ENCODE measurements at places on chromosomes 4 and X.

GRCh38 chr4:11106190-11106589 is 322.5 kb downstream of the HS3ST1 start:
- DNase-seq: no peak

GRCh38 chr4:153265306-153266047 is 61.2 kb downstream of the TRIM2 start:
- no peak for DNase-seq

DNA sequence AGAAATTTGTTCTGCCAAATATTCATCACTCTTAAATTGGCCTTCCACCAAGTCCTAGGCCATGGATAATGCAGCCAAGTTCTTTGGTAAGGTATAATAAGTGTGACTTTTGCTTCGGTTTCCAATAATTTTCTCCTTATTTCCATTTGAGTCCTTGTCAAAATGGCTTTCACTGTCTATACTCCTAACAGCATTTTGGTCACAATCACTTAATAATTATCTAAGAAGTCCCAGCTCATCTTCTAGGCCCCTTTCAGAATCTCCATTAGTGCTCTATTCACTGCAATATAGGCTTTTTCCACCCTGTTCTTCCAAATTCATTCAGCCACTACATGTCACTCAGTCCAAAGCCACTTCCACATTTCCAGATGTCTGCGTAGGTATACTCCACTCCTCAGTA is 51.0 kb upstream of the SPIN4 start:
- no peak for DNase-seq

DNA sequence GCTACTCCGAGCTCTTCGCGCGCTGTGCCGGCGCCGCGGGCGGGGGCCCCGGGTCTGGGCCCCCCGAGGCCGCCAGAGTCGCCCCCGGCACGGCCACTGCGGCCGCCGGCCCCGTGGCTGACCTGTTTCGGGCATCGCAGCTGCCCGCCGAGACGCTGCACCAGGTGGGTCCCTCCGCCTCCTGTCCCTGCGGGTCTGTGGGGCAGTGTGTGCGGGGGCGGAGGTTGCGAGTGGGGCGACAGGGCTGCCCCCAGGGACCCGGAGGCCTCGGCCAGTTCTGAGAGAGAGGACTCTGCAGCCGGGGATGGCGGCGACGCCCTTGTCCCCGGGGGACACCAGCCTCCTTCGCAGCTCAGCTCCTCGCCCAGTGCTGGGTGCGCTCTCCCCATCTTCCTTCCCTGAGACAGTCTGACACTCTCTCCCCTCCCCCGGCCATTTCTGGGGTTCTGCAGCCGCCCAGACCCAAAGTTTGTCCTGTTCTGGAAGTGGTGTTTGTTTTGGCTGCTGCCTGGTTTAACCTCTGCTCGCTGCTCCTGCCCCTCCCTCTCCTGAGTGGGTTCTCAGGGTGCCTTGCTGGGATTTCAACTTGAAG is 609 bp downstream of the REPS2 start:
- DNase-seq: no peak

GRCh38 chr4:37320513-37321235 is 76.1 kb downstream of the NWD2 start:
- no peak for DNase-seq

DNA sequence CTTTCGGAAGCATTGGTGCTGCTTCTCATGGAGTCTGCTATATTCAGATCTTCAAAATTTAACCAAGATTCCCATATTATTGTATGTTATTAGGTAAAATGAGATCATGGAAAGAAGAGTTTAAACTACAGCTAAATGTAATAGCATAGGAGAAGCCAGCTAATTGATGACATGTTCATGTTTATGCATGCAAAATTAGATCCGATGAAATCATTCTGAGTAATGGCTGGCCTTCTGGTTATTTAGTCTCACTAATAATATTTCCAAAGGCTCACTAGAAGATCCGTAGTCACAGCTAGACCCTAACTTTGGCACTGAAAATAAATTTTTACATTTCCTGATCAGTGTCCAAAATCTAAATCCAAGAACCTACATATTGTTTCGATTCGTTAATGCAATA is 19.8 kb upstream of the PHKA2 start:
- DNase-seq: no peak

- DNase-seq: no peak
Observed at GRCh38 chr4:7770224-7771050, 169.2 kb downstream of the AFAP1 start.

DNA sequence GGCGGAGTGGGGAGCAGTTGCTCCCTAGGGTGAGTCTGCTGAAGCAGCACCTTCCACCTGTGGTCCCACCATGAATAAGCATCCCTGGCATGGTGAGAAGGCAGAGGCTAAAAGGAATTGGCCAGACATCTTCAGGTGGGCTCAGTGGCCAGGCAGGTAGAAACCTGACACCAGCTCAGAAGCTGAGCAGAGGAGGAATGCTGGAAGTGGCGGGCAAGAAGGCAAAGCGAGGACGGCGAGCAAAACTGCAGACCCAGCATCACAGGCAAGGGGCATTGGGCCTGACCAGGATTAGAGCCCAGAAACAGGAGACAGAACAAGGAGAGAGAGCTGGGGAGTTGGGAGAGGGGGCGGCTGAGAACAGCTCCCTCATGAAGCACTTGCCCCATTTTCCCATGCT is 25.3 kb downstream of the TSC22D3 start:
- no peak for DNase-seq

GRCh38 chrX:107542500-107542899 is 85.8 kb upstream of the PRPS1 start:
- no peak for DNase-seq

DNA sequence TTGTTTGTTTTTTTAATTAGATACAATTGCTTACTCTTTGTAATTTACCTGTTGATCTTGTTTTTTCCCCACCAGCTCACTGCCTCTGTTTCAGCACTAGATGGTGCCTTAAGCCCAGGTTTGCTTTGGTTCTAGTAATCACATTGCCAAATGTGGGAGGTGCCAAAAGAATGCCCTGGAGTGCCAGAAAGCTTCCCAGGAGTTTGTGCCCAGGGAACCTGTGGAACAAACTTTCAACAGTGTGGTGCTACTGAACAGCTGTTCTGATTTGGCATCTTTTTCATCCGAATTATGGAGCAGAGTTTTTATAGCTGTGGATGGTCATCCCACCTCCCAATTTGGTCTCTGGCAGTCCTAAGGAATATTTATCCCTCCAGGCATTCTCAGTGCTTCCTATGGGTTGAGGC is 1000.7 kb downstream of the STIM2 start:
- no peak for DNase-seq

DNA sequence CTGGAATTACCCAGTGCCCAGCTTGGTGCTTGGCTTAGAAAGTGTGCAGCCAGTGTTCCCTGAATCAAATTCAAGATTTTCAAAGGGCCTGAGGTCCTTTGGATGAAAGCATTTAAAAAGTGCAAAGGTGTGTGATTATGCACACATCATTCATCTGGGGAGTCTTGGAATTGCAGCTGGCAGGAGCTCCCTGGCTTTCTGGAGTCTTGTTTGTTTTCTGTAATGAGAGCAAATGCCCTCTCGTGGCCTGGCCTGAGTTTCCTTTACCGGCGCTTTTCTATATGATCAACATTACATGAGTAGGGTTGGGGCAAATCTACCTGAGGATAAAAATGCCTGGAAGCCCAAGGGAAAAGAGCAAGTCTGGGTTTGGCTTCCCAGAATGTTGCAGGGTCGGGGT is 24.6 kb upstream of the SORCS2 start:
- no peak for DNase-seq

GRCh38 chr4:12403175-12403574 is 974.5 kb upstream of the HS3ST1 start:
- no peak for DNase-seq

DNA sequence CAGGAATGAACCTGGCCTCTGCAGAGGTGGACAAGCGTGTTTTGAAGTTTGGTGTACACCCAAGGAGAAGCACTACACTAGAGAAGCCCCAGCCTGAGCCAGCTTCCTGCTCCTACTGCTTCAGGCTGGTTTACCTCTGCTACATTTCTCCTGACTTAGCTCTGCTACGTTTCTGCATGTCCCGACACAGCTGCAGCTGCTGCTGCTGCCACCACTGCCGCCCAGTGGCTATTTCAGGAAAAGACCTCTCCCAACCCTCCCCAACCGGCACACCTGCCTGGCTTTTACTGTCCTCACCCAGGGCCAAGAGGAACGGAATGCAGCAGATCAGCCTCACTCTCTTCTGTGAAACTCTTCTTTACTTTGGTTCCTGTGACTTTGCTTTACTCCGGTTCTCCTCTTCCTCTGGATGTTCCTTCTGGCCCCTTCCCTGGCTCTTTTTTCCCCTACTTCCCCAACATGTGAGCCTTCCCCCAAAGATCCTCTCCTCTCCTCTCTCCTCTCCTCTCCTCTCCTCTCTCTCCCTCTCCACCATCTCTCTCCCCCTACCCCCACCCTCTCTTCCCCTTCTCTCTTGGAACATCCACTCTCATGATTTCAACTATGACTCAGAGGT is 3.1 kb upstream of the P2RY4 start:
- no peak for DNase-seq

- no peak for DNase-seq
Observed at GRCh38 chr4:185651851-185652250, 116.5 kb upstream of the PDLIM3 start.

DNA sequence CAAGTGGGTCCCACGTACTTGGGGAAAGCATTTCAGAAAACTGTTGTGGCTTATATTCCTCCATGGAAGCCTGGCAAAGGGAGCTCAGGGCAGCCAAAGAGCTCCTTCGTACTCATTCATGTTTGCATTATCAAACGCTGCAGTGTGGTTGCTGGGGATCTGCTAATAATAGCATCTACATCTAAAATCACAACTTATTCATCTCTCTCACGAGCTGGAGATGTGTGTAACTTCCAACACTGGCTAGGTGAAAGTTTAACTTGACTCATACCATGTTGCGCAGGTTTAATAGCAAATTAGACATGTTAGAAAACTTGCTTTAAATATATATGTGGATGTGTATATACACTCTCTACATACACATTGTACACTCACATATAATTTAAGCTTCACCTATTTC is 415.1 kb downstream of the AFF2 start:
- no peak for DNase-seq

GRCh38 chr4:6504900-6505496 is 32.6 kb upstream of the PPP2R2C start:
- DNase-seq: no peak

DNA sequence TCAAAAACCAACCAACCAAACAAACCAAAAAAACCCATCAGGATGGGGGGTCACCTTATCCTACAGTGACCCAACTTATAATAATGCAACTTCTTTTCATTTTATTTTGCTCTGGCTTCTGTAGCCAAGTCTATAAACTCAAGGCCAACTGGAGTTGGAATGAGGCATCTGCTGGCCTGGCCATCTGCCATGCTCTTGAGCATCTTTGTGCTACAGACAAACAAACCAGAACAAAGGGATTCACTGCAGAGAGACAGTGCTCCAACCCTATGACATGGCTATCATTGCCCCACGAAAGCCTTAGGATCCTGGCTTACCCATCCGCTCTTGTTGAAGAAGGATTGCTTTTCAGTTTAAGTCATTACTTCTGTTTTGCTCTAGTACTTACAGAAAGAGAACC is 49.2 kb upstream of the SCRG1 start:
- DNase-seq: no peak

- no peak for DNase-seq
Observed at GRCh38 chr4:122665161-122665929, 44.5 kb upstream of the IL21 start.

DNA sequence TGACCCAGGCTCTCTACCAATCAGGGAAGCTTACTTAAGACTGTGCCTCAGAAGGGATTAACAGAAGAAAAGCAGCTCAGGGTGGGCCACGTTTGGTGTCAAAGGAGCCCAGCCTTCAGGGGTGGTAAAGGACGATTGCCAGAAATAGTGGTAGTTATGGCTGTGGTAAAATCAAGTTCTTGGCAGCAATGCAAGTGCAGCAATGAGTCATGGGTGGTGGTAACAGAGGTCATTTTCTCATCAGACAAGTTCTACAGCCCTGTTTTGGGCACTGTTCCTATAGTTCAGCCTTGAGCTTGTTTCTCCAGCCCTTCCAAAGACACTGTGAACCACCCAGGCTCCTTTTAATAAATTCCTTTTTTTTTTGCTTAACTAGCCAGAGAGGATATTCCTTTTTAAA is 120.3 kb downstream of the EFHC2 start:
- no peak for DNase-seq

DNA sequence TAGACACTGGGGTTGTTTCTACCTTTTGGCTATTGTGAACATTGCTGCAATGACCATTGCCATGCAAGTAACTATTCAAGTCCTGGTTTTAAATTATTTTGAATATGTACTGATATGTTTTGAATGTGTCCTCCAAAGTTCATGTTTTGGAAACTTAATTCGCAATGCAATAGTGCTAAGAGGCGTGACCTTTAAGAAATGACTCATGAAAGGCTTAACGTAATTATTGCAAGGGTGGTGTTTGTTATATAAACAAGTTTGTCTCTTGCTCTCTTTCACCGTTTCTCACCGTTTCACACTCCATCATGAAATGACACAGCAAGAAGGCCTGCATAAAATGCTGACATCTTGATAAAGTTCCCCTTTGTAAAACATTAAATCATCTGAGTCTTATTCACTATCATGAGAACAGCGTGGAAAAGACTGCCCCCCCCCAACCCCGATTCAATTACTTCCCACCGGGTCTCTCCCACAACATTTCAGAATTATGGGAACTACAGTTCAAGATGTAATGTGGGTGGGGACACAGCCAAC is 506.9 kb upstream of the FAM47C start:
- DNase-seq: no peak

DNA sequence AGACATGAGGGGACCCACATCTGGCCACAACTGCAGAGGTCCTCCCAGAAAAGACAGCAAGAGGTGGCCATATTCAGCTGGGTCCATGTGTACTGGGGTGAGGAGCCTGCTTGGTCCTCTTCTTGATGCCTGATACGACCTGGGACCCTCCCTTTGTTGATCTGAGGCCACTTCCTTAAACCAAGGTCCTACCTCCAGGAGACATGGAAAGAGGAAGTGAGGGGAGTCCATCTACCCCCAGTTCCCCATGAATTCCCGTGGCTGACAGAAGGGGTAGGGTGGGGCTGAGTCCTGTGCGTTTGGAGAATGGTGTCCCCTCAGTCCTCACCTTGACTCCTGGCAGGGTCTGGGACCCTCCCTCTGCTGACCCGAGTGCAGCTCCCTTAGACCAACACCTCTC is 2.1 kb downstream of the MAGEA10 start:
- no peak for DNase-seq

DNA sequence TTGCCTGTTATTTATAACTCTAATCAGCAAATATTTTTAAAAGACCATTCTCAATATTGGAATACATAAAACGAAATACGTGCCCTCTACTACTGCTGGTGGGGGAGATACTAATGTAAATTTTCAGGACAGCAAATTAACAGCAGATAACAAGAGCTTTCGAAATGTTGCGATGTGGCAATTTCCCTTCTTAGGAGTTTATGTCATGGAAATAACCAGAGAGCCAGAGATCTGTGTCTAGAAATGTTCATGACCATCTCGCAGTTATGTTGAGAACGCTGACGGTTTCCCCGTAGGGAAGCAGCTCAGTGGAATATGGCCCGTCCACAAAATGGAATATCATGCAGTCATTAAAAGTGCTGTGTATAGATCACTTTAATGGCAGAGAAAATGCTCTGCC is 238.4 kb upstream of the PSAPL1 start:
- no peak for DNase-seq

- DNase-seq: no peak
Observed at GRCh38 chrX:129650821-129651510, 3.8 kb downstream of the APLN start.
